NCI-H1048 (cell line): ENCODE measurements at places on chromosomes 11 and 22.

GRCh38 chr22:45631841-45632238 is 39.8 kb upstream of the ATXN10 start:
- no peak for DNase-seq

DNA sequence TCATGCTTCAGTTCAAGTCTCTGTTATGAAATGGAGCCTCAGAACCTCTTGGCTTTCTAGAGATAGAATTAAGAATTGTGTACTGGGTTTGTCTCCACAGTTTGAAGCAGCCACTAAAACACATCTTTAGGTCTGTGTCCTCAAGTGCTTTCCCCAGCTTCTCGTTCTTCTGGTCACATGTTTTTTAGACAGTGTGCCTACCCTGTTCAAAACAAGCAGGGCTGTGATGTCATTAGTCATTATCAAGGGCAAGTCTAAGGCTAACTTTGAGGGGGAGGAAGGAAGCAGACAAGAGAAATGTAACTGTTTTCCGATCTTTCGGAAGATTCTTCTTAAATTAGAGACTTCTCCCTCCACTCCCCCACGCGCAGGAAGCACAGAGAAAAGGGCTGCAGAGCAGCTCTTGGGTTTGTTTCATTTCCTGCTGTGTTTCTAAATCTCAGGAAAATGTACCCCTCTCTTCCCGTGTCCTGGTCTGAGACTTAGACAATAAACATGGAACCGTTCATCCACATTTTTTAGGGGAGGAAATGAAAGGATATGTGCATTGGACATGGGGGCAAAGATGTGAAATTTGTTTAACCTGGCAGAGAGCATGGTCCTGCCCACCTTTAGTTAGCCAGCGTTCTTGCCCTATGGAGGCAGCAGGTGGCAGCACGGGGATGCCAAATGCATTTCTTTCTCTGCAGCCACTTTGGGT is 3.1 kb downstream of the AKIP1 start:
- DNase-seq = no peak

GRCh38 chr11:68804786-68805185 is 36.9 kb downstream of the CPT1A start:
- no peak for DNase-seq

GRCh38 chr11:92670308-92670890 is 299.1 kb upstream of the MTNR1B start:
- no peak for DNase-seq

- no peak for DNase-seq
These were observed 241.0 kb upstream of the UBASH3B start for GRCh38 chr11:122414406-122415018.

GRCh38 chr22:25403284-25403810 is 161.1 kb upstream of the GRK3 start:
- no peak for DNase-seq

GRCh38 chr11:33437529-33437928 is 180.3 kb downstream of the HIPK3 start:
- no peak for DNase-seq

DNA sequence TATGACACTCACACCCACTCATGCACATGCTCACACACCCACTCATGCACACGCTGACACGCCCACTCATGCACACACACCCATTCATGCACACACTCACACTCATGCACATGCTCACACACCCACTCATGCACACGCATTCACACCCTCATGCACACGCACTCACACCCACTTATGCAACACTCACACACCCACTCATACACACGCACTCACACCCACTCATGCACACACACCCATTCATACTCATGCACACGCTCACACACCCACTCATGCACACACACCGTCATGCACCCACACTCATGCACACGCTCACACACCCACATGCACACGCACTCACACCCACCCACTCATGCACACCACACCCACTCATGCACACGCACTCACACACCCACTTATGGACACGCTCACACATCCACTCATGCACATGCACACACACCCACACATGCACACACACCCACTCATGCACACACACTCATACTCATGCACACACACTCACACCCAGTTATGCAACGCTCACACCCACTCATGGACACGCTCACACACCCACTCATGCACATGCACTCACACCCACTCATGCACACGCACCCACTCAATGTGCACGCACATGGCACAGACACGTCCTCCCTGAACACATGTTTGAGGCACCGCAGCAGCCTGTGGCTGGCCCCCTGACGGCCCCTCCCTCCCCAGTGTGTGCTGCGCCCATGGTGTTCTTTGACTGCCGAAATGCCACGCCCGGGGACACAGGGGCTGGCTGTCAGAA is 17.9 kb downstream of the MUC5AC start:
- no peak for DNase-seq

DNA sequence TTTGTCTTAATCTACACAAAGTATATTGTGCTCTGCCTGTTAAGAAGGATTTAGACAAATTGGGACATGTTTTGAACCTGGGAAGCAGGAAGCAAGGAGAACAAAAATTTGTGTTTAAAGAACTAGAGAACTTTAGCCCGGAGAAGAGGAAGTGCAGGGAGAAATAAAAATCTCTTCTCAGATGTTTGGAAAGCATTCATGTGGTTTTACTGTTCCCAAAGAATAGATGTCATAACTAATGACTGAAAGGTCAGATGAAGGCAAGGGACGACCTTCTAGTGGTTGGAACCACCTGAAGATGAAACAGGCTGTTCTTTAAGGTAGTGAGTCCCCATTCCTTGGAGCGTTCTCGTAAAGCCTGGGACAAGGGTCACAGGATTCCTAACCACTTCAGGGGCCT is 38.3 kb downstream of the IRAG1 start:
- DNase-seq = no peak

GRCh38 chr11:119156496-119156895 is 7.6 kb downstream of the ABCG4 start:
- no peak for DNase-seq

GRCh38 chr11:86416494-86416893 is 41.8 kb downstream of the CCDC81 start:
- no peak for DNase-seq

- peak; percentile 55 for DNase-seq
These were observed at the start of gene NEU3 for GRCh38 chr11:74988541-74989259. TSS of gene NEU3 (plus strand) at chr11:74988933. CDS start at chr11:74989061, 128 bp downstream.

DNA sequence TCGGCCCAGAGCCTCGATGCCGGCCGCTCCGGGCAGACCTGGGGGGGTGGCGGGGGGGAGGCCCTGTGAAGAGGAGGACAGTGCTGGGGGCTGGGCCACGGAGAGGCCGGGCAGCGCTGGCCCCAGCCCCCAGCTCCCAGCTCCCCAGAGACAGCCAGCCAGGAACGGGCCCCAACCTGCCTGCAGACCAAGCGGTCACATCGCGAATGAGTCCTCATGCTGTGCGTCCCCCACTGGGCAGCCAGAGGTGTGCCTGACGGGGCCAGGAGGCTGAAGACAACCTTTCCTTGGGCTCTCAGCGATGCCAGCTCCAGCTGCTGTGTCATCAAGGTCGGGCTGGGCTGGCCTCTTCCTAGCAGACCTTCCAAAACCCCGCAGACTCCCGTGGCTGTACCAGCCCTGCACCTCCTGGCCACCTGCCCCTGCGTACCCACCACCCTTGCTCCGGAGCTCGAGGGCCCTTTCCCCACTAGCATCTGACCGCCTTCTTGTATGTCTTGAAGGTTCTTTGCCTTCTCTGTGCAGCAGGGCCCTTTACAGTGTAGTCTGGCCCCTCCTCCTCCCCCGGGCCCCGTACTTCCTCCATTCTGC is 88.4 kb downstream of the CDKN1C start:
- no peak for DNase-seq

- no peak for DNase-seq
These were observed 232.2 kb upstream of the PITPNB start for GRCh38 chr22:28151151-28151816.

DNA sequence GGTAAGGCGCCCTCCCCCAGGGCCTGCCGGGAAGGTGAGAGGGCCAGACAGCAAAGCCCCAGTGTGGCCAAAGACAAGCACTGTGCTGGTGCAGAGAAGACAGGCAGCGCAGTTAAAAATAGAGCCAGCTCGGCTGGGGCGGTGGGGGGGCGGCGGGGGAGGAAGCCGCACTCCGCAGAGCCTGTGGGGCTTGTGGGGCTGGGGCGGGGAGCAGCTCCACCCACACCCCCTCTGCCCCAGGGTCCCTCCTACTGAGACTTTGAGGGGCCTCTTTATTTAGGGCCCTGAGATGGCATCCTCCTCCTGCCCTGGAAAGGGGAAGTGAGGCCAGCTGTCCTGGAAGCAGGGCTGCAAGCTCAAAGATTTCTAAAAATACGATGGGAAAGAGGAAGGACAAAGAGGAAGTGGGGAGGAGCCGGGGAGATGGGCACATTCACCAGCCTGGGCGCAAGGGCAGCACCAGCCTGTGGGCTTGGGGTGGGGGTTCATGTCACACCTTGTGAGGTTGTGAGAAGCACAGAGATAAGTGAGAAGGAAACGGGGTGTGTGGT is 2.6 kb downstream of the CYTH4 start:
- DNase-seq = no peak

DNA sequence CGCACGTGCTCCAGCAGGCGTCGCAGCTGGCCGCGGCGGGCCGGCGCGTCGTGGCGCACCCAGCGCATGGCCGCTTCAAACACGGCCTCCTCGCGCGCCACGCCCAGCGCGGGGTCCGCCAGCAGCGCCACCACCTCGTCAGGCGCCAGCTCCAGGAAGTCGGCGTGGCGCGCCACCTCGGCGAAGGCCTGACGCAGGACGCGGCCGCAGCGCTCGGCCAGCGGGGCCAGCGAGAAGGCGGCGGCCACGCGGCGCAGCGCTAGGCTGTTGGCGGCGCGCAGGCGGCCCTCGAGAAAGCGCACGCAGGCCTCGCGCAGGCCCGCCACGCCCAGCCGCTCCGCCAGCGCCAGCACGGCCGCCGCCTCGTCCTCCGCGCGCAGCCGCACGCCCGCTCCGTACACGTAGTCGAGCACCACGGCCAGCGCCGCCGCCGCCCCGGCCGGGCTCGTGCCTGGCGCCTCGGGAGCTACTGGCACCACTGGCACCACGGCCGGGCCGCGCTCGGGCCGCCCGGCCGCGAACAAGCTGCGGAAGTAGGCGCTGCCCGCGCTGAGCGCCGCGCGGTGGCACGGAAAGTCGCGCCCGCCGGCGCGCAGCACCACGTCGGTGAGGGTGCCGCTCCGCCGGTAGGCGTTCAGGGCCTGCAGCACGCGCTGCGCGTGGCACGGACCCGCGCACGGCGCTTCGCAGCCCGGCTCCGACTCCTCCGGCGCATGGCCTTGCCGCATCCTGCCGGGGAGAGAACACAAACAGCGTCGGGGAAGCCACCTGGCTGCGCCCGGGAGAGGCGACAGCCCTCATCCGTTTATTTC is 2.9 kb downstream of the KLHL35 start:
- peak; percentile 55 for DNase-seq

DNA sequence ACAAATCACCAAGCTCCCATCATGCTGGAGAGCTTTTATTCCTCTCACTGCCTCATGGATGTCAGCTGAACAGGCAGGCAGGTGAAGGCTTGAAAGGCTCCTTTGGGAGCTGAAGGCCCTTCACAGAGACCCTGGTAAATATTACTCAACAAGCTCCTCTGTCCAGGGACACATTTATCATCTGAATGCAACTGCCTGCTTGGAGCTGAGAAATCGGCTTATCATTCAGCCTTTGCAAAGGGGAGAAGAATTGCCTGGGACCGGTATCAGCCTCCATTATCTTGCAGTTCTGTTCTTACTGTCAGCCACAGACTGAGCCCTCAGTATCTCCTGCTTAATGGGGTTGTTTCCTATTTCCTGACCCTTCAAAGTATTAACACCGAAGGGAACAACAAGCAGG is 113.8 kb upstream of the PITPNB start:
- DNase-seq = no peak

DNA sequence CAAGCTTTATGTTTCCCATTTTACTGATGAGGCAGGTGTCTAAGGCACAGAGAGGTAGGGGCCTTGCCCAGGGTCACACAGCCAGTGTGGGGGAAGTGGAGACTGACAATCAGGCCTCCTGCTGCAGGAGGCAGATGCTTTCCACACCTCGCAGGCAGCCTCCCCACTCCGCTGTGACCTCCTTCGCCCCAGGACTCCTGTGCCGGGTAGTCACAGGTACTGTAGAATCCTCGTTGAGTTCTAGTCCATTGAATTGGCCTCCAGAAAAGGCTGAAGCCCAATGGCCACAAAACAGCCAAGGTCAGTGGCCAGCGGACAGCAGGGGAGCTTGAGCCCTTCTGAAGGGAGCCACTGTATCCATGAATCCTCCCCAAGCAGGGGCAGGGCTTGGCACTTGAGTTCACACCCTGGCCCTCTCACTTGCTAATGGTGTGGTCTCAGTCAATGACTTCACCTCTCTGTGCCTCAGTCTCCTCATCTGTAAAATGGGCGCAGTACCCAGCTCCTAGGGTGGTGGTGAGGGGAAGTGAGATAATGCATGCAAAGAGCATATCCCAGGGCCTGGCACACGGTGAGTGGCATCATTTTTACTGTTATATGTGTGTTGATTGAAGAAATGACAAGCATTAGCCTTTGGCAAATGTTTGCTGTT is 1.1 kb upstream of the FXYD2 start:
- DNase-seq = no peak

GRCh38 chr11:35316161-35316560 is 103.2 kb downstream of the SLC1A2 start:
- no peak for DNase-seq

DNA sequence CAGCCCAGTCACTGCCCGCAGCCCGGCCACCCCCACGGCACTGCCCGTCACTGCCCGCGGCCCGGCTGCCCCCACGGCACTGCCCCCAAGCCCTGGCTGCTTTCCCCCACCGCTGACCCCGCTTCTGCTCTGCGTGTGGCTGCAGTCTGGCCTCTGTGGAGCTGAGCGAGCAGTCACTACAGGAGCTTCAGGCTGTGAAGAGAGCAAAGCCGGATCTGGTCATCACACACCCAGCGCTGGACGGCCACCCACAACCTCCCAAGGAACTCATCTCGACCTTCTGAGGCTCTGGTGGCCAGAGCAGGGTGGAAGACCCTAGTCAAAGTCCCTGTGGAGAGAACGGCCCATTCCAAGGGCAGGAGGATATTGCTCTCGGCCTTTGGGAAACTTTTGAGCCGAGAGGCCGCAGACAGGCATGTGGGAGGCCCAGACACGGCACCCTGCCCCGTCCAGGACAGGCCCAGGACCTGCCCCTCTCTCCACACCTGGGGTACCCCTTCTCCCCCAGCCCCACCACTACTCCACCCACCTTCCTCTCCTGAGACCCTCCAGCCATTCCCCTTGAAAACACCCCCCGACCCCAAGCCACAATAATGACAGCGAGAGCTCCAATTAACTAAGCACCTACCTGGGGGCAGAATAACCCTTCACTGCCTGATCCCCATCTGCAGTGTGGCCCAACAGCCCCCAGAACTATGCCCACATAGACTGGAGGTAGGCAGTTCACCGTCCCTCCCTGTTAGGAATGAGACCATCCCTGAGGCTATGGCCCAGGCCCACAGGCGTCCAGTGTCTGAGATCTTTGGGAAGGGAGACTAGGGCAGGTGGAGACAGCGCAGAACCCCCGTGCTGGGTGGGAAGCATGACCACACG is 3.7 kb upstream of the PGGHG start:
- DNase-seq = no peak

- DNase-seq = no peak
These were observed 24.6 kb downstream of the STIM1 start for GRCh38 chr11:3879967-3880542.

DNA sequence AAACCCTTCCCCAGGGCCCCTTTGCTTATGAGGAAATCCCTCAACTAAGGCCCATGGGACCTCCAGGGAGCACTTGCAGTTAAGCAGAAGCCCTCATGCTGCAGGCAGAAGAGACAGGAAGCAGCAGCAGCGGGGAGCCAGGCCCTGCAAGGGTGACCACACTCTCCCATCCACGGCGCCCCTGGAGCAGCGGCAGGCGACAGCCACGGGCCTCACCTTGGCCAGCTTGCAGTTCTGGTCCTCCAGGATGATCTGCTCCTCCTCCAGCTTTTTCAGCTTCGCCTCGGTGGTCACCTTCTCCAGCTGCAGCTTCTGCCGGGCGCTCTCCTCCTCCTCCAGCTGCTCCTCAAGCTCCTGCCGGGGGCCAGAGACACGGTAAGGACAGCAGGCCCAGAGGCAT is 47.0 kb downstream of the APOL1 start:
- DNase-seq = no peak
